GM23338 (cell line): ENCODE measurements at places on chromosomes 6 and 20. TPM values are rescaled to one million over a fixed set of nuclear protein-coding genes. Genes with fewer than 3 reads are reported as not detected.

SLC17A2 gene
- not detected in 2 replicates for polyA plus RNA-seq

GRCh38 chr6:142376800-142377496, 75.1 kb downstream of the ADGRG6 start:
- peak; percentile 83 for DNase-seq

GRCh38 chr6:34085453-34086170, 60.3 kb downstream of the GRM4 start:
- DNase-seq: no peak

DNA sequence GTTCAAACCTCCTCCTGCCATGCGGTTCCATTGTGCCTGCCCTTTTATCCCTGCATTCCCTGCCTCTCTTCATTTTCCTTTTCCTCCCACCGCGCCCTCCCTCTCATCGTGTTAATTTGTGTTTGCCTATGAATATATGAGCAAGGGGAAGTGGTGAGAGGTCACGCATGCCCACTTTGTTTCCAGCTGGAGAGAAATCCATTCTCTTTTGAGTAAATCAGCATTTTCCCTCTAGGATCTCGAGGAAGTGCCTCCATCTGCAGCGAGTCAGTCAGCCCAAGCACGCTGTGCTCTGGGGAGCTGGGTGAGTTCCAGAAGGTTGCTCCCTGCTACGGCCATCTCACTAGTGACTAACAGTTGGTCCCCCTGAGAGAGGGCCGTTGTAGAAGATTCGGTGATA, 42.9 kb downstream of the CDH26 start:
- DNase-seq: no peak

DNA sequence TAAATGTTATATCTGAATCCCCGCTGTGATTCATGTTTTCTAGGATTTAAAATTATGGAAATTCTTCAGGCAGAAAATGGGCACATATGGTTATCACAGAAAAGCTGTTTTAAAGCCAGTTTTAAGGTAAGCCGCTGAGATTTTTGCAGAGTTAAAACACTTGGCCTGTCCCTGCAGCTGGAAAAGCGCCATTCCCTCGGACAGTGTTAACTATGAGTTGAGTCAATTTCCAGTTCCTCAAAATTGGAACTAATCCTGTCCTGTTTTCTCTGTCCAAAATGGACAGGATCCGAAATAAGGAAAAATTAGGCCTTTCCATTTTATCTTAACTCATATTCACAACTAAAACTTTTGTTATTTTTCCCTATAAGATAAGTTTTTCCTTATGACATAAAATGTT, 225.2 kb downstream of the SAMD5 start:
- DNase-seq: no peak

DNA sequence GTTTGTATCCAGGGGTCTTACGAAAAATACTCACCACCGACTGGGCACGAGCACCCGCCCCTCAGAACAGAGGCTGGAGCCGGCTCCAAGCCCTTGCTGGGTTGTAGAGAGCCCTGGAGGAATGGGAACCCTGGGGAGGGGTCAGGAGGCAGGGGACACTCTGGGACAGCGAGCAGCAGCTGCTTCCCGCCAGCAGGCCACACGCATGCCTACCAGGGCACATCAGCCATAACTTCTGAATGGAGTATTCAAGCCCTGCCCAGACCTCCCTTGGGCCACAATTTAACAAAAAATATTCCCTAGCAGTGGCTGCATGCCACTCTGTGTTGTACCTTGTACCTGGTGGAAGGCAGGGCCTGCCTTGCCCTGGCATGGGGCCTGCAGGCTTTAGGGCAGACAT, 31.6 kb upstream of the CD93 start:
- DNase-seq: no peak

DNA sequence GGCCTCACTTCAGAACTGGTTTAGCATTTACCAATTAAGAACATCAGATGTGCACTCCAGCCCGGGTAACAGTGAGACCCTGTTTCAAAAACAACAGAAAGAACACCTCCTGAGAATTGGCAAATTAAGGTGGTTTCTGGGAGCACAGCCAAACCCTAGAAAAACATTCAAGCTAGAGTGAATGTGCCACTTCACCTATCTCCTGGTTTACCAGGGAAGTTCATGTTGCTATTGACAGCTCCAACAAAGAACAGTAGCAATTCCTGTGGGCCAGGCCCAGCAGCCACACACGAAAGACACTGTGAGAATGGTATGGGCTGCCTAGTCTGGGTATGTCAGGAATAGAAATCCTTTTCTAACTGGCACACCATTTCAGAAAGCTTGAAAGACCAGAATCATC, 4.9 kb downstream of the POLR1C start:
- no peak for DNase-seq

GRCh38 chr6:134058622-134059366, 6.4 kb upstream of the SLC2A12 start:
- no peak for DNase-seq

GRCh38 chr6:34062156-34062555, 83.7 kb downstream of the GRM4 start:
- DNase-seq: no peak

ELOVL4 gene
- polyA plus RNA-seq: 15.1 and 16.8 TPM in 2 replicates

GRCh38 chr20:57893366-57893999, 183.7 kb upstream of the PMEPA1 start:
- no peak for DNase-seq

- DNase-seq: no peak
Measured at GRCh38 chr6:134714679-134715078, 235.2 kb downstream of the ALDH8A1 start.

CYP24A1 gene
- 0.10 TPM in 1 of 2 replicates, not detected in the other for polyA plus RNA-seq

GRCh38 chr20:58723628-58723984, 31.0 kb downstream of the NPEPL1 start:
- DNase-seq: no peak

- no peak for DNase-seq
Measured at GRCh38 chr6:46918806-46919205, 2.9 kb downstream of the ADGRF5 start.

DNA sequence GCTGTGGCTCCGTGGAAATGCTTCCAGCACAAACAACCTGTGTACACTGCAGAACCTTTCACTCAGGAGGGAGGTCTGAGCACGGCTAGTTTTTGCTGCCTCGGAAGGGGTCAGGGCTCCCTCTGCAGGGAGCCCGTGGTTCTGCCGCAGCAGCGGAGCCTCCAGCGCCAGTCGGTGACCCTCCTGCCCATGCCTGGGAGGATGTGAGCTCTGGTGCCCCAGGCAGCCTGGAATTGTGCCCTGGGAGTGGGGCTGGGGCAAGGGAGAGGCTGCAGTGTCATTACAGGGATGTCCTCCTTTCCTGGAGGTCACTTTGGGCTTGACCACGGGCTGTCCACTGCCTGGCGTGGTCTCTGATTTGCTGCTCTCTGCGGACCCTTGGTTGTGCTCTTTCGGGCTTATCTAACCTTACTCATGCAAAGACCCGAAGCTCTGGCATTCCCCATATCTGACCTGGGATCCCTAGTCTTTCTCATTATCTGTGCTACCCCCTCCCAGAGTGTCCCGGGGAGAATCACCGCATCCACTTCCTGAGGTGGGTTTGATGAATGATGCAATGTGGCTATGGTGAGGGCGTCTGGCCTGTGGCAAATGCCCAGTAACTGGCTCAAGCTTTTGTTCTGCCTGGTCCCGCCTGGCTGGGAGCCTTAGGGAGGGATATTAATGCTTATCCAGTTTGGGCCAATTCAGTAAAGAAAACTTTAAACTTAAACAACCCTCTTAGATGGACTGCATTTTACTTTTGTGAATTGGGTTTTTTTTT, 59.6 kb upstream of the TAGAP start:
- DNase-seq: peak; percentile 83

ZMYND8 gene
- 122 and 128 TPM in 2 replicates for polyA plus RNA-seq

INSM1 gene
- 0.55 and 0.61 TPM in 2 replicates for polyA plus RNA-seq

DNA sequence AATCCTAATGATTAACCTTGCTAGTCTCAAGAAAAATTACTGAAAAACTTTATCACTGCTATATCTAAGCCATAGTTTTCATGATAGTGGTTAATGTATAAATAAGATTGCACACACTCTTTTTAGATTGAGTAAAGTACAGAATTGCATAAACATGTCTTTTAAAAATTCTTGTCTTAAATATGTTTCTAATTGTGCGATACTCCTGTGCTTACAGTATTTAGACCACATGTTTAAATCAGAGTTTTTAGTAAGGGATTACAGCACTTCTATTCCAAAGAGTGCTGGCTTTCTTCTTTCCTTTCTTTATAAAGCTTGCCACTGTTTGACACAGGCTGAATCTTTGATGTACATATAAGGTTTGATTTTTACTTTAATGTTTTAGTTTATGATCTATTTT, 36.8 kb upstream of the RGS17 start:
- no peak for DNase-seq

DNA sequence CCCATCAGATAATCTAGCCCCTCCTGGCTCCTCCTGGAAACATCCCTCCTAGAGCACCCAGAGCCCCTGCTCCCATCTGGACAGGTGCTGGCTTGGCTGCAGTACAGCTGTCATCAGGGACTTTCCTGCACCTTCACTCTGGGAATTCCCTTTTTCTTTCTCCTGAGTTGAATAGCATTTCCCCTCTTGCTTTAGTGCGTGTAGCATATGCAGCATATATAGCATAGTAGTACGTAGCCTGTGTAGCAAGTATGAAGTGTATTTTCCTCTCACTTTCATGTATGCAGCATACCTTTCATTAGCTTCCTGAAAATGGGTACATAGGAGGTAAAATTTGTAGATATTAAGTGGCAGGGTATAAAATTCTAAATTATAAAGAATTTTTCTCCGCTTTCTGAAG, 352.9 kb downstream of the ESR1 start:
- DNase-seq: no peak

DNA sequence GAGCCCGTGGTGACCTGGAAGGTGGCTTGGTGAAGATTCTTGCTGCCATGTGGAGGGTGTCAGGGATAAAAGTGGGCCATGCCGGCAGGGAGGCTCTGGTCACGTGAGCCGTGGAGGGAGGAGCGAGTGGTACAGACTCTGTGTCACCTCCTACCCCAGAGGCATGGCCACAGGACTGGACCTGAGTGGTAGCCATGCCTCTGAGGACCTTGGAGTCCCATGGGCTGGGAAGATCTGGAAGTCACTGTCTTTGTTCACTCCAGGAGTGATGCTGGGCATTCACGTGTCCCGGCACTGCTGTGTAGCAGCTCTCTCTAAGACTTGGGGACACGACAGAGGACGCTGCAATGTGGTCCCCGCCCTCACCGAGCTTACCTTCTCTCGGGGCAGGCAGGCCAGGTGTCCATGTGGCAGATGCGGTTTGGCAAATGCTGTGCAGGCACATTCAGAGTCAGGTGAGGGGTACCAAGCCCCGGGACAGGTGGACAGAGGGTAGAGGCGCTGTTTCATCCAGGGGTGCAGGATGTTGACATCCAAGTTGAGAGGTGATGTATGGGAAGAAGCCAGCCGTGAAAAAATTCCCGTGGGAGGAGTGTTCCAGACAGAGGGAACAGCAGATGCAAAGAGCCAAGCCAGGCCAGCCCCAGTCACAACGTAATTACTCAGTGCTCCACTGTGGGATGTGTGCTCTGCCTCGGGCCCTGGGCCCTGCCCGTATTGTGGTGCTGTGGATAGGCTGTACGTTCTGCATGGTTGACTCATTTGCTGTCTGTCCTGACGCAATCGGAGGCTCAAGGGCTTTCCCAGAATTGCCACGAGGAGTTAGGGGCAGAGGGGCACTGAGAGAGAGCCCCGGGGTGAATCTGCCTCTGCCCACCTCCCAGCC, 307.8 kb downstream of the TAF4 start:
- no peak for DNase-seq

DNA sequence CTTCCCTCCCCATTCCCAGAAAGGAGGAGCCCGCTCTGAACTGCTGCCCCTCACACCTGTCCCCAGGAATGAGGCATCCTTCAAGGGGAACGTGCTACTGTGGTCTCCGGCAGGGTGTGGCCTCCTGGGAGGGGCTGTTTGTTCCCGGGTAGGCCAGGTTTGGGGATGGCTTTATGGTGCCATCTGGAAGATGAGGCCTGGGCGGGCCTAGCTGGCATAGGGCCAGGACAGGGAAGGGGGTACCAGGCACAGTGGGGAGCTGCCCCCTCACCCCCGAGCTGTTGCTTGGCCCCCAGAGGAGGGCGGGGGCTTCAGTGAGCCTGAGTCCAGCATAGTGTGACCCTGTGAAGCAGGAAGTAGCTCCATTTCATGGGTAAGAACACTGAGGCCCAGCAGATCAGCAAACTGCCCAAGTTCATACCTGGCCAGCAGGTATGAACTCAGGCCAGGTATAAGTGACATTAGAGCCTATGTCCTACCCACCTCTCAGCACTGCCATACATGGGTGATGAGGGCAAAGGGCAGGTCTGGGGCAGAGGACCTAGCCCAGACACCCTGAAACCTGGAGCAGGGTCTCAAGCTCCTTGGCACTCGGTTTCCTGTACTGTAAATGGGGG, 17.5 kb upstream of the SPDEF start:
- no peak for DNase-seq

CCN2 gene
- polyA plus RNA-seq: 113 and 128 TPM in 2 replicates

NHLRC1 gene
- polyA plus RNA-seq: 1.1 and 1.2 TPM in 2 replicates

DNA sequence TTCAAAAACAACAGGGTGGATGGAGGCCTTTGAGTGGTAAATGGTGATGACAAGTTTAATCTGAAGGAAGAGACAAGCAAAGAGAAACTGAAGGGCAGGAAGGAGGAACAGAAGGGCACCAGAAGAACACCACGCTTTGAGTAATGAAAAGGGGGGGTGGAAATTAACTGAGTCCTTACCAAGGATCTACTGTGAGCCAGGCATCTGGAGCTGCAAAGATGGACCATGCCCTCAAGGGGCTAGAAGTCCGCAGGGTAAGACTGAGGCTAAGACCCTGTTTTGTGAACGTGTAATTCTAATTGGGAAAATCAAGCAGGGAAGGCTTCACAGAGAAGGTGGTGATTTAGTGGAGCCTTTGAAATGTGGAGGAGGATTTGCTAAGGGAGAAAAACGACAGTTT, 1.6 kb downstream of the NDRG3 start:
- DNase-seq: no peak

GRCh38 chr6:169162752-169163407, 90.8 kb downstream of the THBS2 start:
- DNase-seq: no peak

GRCh38 chr20:6665621-6666355, 101.7 kb upstream of the BMP2 start:
- no peak for DNase-seq

- peak; percentile 91 for DNase-seq
Measured at GRCh38 chr6:113564371-113565171, 292.6 kb upstream of the MARCKS start.

TFEB gene
- 1.1 and 1.3 TPM in 2 replicates for polyA plus RNA-seq

RALGAPA2 gene
- 7.8 and 13.1 TPM in 2 replicates for polyA plus RNA-seq

DNA sequence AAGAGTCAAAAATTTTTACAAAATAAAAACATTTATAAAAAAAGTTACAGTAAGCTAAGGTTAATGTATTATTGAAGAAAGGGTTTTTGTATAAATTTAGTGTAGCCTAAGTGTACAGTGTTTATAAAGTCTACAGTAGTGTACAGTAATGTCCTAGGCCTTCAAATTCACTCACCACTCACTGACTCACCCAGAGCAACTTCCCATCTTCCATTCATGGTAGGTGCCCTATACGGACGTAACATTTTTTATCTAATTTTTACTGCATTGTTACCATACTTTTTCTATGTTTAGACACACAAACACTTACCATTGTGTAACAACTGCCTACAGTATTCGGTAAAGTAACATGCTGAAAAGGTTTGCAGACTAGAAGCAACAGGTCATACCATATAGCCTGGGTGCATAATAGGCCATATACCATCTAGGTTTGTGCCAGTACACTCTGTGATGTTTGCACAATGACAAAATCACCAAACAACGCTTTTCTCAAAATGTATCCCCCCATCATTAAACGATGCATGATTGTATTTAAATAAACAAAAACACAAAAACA, 6.0 kb downstream of the MTFR2 start:
- DNase-seq: no peak

GRCh38 chr6:160730911-160731310, 28.9 kb downstream of the PLG start:
- DNase-seq: peak; percentile 74
